GM04503 (cell line): ENCODE measurements at places on chromosomes 2 and 18.

DNA sequence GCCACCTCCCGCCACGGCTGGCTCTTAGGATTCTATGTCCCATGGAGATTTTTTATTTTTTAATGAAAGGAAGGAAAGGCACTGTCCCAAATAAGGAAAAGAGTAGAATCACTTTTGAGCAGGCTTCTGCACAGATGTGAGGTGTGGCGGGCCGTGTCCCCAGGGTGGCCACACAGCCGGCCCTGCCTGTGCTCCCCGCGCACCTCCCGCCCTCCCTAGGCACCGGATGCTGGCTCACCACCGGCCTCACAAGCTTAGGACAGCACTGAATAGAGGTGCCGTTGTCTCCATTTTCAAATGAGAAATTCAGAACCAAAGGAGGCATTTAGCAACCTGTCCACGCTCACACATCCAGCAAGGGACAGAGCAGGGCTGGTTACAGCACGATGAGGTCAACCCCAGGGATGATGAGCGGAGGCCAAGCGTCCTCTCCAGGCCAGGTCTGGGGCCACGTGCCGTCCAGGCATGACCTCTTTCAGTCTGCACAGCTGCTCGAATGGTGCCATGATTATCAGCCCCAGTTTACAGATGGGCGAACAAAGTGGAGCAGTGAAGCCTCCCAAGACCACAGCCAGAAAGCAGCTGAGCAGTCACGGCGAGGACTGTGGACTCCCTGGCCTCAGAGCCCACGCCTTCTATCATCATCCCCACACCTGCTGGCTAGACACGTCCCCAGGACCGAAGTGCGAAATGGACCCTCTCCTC is 20.7 kb upstream of the TEX51 start:
- no peak for DNase-seq

DNA sequence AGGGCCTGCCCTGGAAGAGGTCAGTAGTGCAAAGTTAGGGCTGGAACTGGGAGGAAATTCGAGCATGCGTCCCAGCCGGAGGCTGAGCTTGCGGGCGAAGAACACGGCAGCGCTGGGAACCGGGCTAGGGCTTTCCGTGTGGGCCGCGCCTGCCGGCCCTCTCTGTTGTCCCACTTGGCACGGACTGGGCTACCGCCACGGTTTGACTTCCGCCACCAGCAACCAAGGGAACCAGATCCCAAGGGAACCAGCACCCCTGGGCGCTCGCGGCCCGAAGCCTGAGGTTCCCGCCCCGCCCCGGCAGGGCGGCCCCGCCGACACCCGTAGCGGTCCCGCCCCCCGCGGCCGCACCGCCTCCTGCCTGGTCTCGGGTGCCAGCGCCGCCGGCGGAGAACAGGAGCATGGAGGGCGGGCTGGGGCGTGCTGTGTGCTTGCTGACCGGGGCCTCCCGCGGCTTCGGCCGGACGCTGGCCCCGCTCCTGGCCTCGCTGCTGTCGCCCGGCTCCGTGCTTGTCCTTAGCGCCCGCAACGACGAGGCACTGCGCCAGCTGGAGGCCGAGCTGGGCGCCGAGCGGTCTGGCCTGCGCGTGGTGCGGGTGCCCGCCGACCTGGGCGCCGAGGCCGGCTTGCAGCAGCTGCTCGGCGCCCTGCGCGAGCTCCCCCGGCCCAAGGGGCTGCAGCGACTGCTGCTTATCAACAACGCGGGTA is at the start of gene SPR:
Gene SPR, plus strand, starts transcription at position 377 of the 708 bp plus-strand sequence. Its CDS starts 25 bp downstream, at position 402.
- DNase-seq, result peak; percentile 27

DNA sequence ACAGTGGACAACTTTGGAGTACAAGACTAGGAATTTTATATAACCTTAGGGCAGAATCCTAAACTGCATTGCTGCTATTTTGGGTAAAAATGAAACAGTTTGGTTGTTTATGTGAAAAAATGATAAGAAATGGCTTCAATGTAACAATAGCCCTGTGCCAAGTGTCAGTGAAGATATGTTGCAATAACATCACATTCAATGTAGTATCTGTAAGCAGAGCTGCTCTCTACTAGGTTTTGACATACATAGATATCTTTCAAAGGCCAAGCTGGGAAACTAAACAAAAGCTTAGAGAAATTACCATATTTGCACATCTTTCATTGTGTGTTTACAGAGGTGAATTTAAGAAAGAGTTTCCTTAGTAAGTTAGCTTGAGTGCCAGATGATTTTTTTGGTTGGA is 135.0 kb upstream of the DOK6 start:
- DNase-seq, result no peak

DNA sequence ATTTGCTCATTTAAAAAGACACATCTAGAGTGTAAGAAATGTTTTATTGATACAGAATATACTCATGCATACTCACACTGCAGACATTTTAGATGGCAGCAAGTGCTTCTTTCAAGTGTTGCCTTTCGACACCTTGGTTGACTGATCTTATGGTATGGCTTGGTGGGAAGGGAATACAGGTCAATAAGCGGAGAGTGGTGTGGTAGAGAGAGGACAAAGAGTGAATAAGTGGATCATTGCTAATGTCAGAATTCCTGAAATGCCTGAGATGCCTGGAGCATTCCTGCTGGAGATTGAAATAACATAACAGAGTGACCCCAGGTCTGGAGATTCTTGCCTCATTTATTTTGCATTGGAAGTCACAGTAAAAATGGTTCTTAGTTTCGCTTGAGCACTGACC is 76.7 kb downstream of the RND3 start:
- DNase-seq, result peak; percentile 21

DNA sequence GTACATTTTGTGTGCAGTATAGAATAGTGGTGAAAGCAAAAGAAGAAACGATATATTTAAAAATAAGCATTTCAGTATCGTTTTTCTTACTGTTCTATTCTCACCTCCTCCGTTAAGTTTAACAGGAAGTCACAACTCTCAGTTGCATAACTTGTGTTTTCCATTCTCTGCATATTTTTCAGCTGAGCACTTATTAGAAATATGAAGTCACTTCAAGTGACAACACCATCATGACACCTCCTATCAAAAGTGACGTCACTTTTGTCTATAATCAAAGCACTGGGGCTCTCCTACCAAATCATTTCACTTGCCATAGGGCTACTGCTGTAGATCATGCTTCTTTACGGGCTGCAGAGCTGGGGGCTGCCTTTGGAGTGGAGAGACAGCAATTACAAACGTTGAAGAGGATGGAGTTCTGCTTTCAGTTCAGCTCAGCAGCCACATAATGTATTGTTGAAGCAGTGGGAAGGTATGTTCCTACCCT is 36.3 kb downstream of the STAT4 start:
- DNase-seq, result no peak

DNA sequence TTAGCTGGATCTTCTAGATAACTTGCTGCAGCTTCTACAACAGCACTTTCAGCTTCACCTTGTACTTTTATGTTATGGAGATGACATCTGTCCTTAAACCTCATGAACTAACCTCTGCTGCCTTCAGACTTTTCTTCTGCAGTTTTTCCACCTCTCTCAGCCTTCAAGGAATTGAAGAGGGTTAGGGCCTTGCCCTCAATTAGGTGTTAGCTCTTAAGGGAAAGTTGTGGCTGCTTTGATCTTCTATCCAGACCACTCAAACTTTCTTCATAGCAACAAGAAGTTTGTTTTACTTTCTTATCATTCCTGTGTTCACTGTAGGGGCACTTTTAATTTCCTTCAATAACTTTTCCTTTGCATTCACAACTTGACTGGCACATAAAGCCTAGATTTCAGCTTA is 52.3 kb downstream of the ARHGAP15 start:
- no peak for DNase-seq

DNA sequence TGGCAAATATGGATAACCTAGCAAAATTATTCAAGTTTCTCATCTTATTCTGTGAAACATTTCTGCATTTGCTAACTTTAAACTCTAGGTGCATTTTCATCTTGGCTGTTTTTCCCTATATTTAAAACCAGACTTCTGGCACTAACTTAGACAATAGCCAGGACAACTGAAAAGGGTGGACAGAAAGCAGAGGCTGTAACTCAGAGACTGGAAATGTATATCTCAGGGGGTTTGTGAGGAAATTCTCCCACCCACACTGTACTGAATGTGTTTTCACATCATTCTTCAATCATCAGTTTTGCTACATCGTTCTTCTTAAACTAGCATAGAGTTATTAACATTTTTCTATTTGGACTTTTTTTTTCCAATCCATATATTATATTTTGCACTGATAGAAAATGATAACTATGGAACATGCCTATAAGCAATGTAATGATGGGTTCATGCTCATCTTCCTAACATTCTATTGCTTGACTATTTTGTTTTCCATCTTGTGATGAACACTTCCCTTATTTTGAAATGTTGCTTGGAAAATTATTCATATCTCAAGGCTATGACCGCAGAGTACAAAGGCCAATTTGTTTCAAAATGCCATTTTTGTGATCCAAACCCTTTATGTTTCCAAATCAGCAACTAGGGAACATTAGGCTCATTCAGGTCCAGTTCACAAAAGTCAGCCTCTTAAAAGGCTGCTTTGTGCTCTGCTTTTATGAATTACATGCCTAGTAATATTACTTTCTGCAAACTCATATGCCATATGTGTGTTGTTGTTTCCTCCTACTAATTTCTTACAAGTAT is 125.8 kb upstream of the CDH19 start:
- no peak for DNase-seq

DNA sequence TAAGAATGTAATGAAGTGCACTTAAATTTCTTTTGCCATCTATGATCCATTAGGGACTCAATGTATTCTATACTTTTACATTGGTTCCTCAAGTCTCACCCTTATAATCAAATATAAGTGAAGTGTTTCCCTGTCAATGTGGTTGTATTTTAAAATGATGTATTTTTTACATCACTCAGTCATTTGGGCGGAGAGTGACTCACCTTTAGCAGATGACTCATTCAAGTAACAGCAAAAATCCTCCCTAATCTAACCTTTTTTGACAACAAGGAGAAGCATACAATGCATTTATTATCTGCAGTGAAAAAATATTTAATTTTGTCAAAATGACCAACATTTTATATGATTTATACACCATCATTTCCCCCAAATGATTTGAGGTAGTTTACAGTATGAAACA is 94.4 kb downstream of the FANCL start:
- no peak for DNase-seq

- DNase-seq, result no peak
Measured at GRCh38 chr2:72828840-72829507, 3.1 kb upstream of the EXOC6B start.

DNA sequence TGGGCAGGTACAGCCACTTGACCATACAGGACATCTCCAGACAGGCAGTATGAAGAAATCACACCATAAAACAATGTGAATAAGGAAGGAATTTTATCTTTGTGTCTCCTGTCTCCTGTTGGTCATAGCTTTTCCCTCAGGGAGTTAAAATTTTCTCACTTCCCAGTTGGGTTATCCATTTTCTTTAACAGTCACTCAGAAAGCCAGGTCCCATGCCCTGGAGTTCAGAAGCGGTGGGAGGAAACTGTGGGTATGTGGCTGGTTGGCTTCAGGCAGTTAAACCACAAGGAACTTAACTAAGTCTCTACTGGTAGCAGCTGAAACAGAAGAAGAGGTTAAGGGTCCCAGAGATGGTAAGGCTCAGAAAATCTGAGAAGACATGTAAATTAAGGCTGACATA is 6.5 kb upstream of the SMAD2 start:
- DNase-seq, result no peak

GRCh38 chr2:101751875-101752619 is 54.5 kb downstream of the MAP4K4 start:
- no peak for DNase-seq

DNA sequence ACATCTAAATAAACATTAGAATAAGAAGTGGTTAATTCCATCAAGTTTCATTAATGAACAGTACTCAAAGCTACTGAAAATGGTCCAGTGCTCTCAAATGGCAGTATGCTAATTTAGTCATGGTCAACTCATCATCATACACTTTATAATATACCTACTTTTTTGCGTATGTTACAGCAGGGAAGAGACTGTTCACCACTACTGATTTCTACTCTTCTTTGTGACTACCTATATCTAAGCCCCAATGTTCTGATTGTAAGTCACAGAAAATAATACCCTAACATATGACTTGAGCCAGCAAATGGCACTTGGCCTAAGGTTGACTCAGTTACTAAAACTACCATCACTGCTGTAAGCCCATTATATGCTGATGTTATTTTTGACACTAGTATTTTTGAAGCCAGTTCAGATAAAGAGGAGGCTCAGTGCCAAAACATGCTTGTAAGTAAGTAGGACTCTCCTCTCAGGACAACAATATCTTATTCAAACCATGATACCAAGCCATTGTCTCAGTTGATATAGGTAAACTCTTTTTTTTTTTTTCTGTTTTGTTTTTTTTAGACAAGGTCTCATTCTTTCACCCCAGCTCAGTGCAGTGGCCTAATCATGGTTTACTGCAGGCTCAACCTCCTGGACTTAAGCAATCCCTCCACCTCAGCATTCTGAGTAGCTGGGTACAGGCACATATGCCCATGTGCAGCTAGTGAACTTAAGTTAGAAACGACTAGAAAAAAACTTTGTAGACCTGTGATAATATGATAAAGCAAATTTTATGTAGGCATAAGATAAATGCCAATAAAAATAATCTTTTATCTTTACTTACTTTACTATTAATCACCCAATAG is 266.9 kb downstream of the ZNF385B start:
- no peak for DNase-seq

GRCh38 chr2:195251214-195251613 is 405.8 kb upstream of the SLC39A10 start:
- DNase-seq, result no peak

- DNase-seq, result no peak
Measured at GRCh38 chr2:237639052-237639835, 11.9 kb downstream of the LRRFIP1 start.
